Stimulated activated CD4-positive, alpha-beta T cell treated with anti-CD3 and anti-CD28 coated beads, TNF-alpha, amount 100 ng/mL, for 24 hours (primary cell): ENCODE measurements at places on chromosomes 16 and 17.

- no peak for DNase-seq
These were observed 50.9 kb downstream of the LDHD start for GRCh38 chr16:75065521-75066149.

DNA sequence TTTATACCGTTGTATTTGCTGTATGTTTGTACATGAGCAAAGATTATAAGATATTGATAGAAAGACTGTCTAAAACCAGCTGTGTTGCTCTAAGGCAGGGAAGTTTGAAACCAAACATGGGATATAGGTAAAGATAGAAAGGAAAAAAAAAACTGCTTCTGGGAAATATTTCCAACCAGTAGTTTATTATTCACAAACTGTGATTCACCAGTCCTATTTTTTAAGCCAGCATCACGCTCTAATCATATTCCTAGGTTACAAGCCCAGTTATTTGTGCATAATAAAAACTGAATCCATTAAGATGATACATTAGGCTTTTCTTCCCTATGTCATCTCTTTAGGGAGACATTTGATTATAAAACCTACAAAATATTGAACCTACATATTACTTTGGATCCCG, 4.0 kb downstream of the ERN1 start:
- DNase-seq = no peak

DNA sequence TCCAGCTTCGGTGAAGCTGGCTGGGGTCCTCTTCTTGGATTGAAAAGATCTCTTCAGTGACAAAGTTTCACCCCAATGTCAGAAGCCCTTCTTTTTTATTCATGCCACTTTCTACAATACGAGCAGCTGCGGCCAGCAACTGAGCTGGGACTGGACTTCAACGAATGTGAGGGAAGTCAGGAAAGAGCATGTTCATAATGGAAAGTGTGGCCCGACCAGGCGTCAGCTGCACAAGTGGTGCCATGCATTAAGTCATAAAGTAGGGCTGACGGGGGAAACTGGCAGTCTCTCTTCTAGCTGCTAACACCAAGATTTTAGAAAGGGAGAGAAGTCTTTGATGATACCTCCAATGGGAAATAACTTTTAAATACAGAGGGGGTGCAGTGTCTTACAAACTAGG, 192.6 kb downstream of the PARN start:
- DNase-seq = no peak

DNA sequence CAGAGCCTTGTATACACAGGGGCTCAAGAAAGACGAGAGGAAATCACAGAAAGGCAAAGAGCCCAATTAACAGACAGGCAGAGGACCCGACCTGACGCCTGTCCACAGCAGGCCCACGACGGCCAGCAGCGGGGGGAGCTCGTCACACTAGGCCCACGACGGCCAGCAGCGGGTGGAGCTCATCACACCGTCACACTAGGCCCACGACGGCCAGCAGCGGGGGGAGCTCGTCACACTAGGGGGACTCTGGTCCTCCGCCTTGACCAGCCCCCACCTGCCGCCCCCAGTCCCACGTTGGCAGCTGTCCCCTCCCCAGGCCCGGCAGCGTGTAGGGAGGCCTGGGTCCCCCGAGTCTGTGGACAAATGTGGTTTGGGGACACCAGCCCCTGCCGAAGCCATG, 23.7 kb upstream of the GNG13 start:
- no peak for DNase-seq

DNA sequence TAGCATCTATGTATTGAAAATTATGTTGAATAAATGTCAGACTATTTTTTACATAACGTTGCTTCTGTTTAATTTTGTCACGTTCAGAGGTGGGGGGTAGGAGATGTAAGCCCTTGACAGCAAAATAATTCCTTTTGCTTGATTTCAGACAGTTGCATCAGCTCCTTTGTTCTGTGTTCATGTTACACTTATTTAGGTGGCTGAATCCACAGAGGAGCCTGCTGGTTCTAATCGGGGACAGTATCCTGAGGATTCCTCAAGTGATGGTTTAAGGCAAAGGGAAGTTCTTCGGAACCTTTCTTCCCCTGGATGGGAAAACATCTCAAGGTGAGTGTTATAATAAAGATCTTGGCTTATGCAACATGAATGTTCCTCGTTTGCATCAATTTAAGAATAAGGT, 4.5 kb downstream of the HERPUD1 start:
- no peak for DNase-seq

- DNase-seq = no peak
These were observed 49.5 kb upstream of the MRPS23 start for GRCh38 chr17:57899391-57899790.

GRCh38 chr17:50060951-50061712, 5.2 kb downstream of the ITGA3 start:
- DNase-seq = no peak

- DNase-seq = no peak
These were observed 12.6 kb upstream of the XYLT1 start for GRCh38 chr16:17483351-17483750.

DNA sequence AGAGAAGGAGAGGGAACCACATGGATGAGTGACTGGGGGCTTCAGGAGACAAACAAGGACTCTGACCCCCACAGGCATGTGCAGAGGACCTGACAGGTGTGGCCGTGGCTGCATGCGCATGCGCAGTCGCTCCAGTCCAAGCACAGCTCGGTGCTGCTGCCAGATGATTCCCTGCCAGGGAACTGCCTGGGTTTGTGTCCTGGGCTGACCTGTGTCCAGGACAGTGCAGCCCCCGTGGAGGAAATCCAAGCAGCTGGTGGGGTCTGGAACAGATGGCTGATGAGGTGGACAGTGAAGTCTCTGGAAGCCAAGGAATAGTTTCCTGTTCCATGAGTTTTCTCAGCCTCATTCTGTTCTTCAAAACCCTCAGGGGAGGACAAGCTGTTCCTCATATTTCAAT, 27.3 kb downstream of the LASP1 start:
- DNase-seq = no peak

DNA sequence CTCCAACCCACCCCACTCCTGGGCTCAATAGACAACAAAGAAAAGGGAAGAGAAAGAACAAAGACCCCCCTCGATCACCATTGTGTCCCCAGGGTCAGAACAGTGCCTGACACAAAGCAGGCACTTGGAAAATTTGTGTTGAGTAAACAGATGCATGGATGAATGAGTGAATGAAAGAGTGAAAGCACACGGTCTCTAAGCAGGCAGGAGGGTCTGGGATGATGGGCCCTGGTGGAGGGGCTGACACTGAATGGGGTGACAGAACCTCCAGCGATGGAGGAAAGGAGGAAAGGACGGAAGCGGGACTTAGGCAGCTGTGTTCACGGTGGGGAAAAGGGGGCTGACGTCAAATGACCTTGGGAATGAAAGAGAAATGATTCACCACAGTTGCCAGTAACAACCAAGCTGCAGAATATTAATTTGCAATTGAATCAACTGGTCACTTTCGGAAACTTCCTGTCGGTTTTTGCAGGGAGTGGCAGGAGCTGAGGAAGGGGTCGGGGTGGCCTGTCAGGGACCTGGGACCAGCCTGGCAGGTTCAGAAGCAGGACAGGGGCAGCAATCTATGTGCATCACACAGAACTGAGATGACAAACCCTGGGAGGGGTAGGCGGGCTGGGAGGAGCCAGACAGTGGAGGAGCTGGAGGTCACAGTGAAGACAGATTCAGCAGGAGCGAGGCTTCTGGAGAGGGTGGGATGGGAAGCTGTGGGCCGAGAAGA, 6.7 kb upstream of the GAST start:
- no peak for DNase-seq

GRCh38 chr17:16428098-16428882, 12.9 kb downstream of the TRPV2 start:
- no peak for DNase-seq

GRCh38 chr16:4388271-4389021, 16.8 kb downstream of the VASN start:
- no peak for DNase-seq

GRCh38 chr17:28495635-28496034, 10.5 kb upstream of the FOXN1 start:
- no peak for DNase-seq

- DNase-seq = no peak
These were observed 69.6 kb downstream of the BCAS3 start for GRCh38 chr17:60747069-60747808.

- DNase-seq = no peak
These were observed 9.3 kb downstream of the HS3ST3A1 start for GRCh38 chr17:13592427-13592826.

- no peak for DNase-seq
These were observed 181.3 kb downstream of the IRF8 start for GRCh38 chr16:86080131-86080875.
